Endodermal cell (in vitro differentiated cells): ENCODE measurements at places on chromosomes 2 and 18. TPM values are rescaled to one million over a fixed set of nuclear protein-coding genes. Genes with fewer than 3 reads are reported as not detected.

The NYAP2 gene
- total RNA-seq: not detected in 2 replicates

The SCYGR4 gene
- total RNA-seq: not detected in 3 replicates

DNA sequence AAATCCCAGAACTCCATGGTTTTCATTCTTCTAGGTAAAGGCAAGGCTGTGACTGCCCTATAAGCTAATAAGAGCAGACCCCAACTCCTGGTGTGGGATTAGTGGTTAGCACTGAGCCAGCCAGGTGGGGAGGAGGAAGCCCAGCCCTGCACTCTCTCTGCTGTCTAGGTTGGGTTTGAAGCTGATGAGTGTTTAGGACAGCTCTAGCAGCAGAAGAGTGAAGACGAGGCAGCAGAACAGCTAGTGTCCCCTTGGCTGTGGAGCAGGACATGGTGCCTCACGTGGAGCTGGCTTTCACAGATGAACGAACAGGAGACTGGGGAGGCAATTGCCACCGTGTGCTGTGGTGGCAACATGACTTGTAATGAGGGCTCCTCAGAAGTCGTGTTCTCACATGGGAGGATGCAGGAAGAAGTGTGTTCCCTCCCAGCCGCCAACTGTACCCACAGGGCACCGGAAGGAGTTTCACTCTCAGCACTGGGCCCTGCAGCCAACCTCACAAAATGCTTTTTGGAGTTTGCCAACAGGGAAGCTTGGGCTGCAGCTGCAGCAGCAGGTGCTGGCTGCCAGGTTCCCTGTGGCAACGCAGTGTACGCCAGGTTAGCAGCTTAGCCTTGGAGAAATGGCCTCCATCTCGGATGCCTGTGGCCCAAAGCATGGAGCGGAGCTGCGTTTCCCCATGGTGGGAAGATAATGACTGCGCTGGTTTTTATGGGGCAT, 328.2 kb downstream of the SETBP1 start:
- DNase-seq: no peak
- no peaks in the 10 kb centered on the region for H3K4me1 ChIP-seq
- no peak overlapping the region for H3K27ac ChIP-seq
- no peak overlapping the region for H3K4me3 ChIP-seq

DNA sequence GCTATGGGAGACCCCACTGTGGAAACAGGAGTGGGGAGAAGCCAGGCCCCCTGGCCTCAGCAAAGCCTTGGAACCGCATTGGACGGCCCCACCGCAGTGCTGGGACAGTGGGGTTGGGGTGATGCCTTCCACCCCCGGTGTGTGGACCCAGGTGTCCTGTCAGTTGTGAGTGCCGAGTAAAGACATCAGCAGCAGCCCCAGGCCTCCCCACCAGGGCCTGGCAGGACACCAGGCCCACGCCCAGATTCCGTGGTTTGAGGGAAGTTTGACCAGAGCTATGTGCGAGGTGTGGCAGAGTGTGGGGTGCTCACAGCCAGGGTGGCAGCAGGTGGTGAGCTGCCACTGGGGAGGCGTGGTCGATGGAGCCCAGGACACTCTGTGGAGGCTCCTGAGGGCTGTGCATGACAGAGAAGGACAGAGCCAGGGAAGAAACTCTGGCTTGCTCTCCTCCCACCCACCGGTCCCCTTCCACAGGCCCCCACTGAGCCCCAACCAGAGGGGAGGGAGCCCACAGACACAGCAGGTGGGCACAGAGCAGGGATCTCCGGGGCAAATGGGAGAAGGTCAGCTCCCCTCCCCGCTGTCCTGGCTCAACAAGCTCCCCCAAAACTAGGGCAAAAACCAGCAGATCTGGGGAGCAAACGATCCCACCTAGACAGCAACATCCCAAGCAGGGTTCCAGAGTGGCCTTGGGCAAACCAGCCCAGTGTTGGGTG, 69.1 kb downstream of the TWIST2 start:
- no peaks in the 10 kb centered on the region for H3K36me3 ChIP-seq
- no peak overlapping the region for H3K27ac ChIP-seq
- H3K27me3 ChIP-seq: no peaks in the 10 kb centered on the region

The ANKRD30BL gene
- total RNA-seq: not detected in 3 replicates
